ENCODE measurements at places on chromosomes 6 and 20. TPM values are rescaled to one million over a fixed set of nuclear protein-coding genes. Genes with fewer than 3 reads are reported as not detected.

- H3K36me3 ChIP-seq: no peaks in the 10 kb centered on the region
- H3K4me1 ChIP-seq: no peaks in the 10 kb centered on the region
- no peak for DNase-seq
- H3K4me3 ChIP-seq: no peak overlapping the region
- H3K27me3 ChIP-seq: no peaks in the 10 kb centered on the region
Measured at GRCh38 chr6:124941259-124941658, 21.0 kb upstream of the RNF217 start.

- H3K4me1 ChIP-seq: no peaks in the 10 kb centered on the region
- no peaks in the 10 kb centered on the region for H3K27me3 ChIP-seq
- no peak overlapping the region for H3K27ac ChIP-seq
- no peaks in the 10 kb centered on the region for H3K36me3 ChIP-seq
Measured at GRCh38 chr20:34538671-34539123, 19.8 kb upstream of the MAP1LC3A start.

DNA sequence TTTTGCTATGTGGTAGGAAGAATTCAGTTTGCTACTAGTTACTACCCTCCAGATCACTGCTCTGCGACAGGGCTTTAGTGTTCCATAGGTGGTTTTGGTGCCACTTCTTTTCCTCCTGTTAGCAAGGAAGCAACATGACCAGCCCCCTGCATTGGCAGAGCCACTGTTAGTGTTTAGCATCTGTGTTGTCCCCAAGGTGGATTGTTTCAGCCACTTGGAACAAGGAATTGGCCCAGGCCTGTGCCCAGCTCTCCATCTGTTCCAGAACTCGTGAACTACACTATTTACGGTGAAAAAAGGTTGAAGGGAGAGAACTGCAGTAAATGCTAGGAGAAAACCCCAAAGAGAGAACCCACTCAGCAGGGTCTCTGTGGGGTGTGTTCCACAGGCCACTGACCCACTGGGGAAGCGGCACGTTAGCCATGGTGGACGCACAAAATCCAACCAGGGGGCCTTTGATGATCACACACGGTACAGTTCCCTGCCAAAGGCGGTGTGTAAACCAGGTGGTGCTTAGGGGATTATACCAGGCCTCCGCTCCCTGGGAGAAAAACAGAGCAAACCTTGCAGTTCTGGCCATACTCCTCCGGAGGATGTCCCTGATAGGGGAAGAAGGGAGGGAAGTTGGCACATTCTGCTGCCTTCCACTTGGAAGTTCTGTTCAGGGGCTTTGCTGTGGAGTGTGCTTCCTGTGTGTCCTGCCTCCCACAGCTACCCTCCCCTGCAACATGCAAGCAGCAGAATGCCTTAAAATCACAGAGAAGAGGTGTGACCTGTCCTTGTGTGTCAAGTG, 72.3 kb downstream of the LYRM2 start:
- no peak for DNase-seq
- no peaks in the 10 kb centered on the region for H3K36me3 ChIP-seq
- H3K27me3 ChIP-seq: no peaks in the 10 kb centered on the region

- no peak for DNase-seq
- H3K36me3 ChIP-seq: no peaks in the 10 kb centered on the region
- peak overlapping the region; percentile 12 for H3K27ac ChIP-seq
- no peak overlapping the region for H3K4me3 ChIP-seq
- no peaks in the 10 kb centered on the region for H3K27me3 ChIP-seq
- no peaks in the 10 kb centered on the region for H3K4me1 ChIP-seq
Measured at GRCh38 chr6:2796861-2797260, 31.7 kb downstream of the WRNIP1 start.

GRCh38 chr20:1657556-1658334, at the start of gene SIRPG:
TSS of gene SIRPG (minus strand) at chr20:1657779. CDS start at chr20:1657714, 65 bp downstream.
- peak; percentile 52 for DNase-seq
- H3K4me3 ChIP-seq: peak within 1 kb of the TSS; percentile 28
- H3K4me1 ChIP-seq: peaks cover 3% of the 10 kb centered on the region
- H3K36me3 ChIP-seq: no peaks in the 10 kb centered on the region

DNA sequence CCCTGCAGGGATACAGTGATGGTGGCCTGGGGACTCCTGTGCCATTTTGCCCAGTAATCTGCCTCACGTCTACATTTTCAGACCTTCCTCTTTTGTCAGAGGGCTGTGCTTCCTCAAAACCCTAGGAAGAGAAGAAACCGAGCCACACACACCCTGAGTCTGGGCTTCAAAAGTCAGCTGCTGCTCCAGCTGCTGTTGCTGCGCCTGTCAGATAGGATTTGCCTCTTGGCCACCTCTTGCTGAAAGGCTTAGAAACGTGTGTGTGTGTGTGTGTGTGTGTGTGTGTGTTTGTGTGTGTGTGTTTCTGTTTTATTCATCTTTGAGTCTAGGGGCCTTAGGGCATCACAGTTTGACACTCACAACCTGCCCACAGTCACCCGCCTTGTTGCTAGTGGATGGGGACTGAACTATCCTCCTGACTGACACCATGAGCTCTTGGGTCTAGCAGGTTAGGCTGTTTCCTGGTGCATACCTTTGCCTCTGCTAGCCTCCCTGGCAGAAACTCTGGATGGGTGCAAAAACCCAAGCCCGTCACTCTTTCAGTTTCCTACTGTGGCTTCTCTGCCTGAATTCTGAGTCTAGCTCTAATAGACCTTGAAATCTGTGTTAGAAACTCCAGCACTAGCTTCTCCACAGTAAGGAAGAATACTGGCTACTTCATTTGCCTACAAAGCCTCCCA, 94.9 kb upstream of the CEP85L start:
- H3K36me3 ChIP-seq: no peaks in the 10 kb centered on the region
- H3K4me1 ChIP-seq: no peaks in the 10 kb centered on the region
- no peaks in the 10 kb centered on the region for H3K27me3 ChIP-seq
- no peak for DNase-seq
- H3K27ac ChIP-seq: no peak overlapping the region

DNA sequence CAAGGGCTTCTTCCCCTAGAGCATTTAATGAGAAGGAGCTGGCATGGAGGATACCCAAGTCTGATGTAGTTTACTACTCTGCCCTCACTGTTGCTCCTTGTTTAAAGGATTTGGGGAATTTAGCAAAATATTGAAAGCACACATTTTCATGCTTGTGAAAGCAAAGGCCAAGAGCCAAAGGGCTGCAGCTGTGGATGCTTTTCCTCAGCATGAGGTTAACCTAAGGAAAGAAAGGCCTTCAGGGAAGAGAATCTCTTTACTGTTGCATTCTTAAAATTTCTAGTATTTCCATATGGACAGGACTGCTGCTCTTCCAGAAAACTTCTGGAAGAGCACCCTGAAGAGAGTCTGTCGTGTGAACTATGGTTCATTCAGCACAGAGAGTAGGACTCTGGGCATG, 45.9 kb upstream of the SASH1 start:
- no peak overlapping the region for H3K4me3 ChIP-seq
- DNase-seq: no peak
- H3K27me3 ChIP-seq: no peaks in the 10 kb centered on the region
- no peaks in the 10 kb centered on the region for H3K36me3 ChIP-seq
- H3K27ac ChIP-seq: no peak overlapping the region

GRCh38 chr6:83068616-83069015, 1.1 kb downstream of the DOP1A start:
- DNase-seq: no peak
- H3K4me3 ChIP-seq: peak overlapping the region; percentile 95
- H3K27me3 ChIP-seq: no peaks in the 10 kb centered on the region
- H3K4me1 ChIP-seq: peaks cover 12% of the 10 kb centered on the region
- no peaks in the 10 kb centered on the region for H3K36me3 ChIP-seq

DNA sequence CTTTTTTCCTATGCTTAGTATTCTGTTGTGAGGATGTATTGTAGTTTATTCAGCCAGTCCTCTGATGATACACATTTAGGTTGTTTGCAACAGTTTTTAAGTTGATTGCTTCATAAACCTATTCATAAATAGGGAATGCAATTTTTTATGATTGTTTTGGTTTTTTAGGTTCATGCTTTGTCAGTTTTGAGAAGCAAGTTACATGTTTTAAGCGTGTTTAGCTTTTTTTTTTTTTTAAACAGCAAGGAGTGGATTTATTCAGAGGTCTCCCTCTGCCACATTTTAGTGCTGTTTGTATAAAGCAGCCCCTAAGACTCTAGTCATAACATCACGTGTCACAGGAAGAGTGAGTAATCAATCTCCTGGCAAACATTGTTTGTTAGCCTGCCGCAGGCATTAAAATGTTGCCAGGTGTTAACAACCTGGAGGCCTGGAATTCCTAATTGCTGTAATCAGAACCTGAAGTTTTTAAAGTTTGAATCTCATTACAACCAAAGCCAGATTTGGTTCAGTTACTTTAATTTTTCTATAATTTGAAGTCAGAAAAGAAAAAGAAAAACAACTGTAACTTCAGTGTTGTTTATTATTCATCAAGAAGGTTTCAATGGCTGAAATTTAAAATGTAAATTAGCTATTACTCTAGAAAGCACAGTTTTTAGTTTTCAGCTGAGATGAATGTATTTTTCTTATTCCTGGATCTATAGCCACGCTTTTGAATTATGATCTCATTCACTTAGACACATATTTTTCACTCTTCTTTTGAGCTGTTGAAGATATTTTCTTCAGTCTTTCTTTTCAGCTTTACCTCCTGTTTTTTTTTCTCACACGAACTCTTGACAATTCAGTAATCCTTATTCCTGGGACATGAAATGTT, 59.2 kb downstream of the KCNS1 start:
- H3K27ac ChIP-seq: no peak overlapping the region
- no peak overlapping the region for H3K4me3 ChIP-seq
- peaks cover 5% of the 10 kb centered on the region for H3K4me1 ChIP-seq
- H3K27me3 ChIP-seq: no peaks in the 10 kb centered on the region
- DNase-seq: no peak
- H3K36me3 ChIP-seq: no peaks in the 10 kb centered on the region

DNA sequence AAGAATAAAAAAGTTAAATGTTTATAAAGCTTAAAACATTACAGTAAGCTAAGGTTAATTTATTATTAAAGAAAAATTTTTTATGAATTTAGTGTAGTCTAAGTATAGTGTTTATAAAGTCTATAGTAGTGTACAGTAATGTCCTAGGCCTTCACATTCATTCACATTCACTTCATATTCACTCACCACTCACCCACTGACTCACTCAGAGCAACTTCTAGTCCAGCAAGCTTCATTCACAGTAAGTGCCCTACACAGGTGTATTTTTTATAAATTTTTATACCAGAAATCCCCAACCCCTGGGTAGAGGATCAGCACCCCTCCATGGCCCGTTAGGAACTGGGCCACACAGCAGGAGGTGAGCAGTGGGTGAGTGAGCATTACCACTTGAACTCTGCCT, 24.3 kb upstream of the ADGRF1 start:
- H3K4me1 ChIP-seq: no peaks in the 10 kb centered on the region
- H3K27ac ChIP-seq: no peak overlapping the region
- no peaks in the 10 kb centered on the region for H3K36me3 ChIP-seq
- no peak overlapping the region for H3K4me3 ChIP-seq
- no peaks in the 10 kb centered on the region for H3K27me3 ChIP-seq

- no peak for DNase-seq
- H3K36me3 ChIP-seq: no peaks in the 10 kb centered on the region
- no peak overlapping the region for H3K4me3 ChIP-seq
- H3K27ac ChIP-seq: no peak overlapping the region
Measured at GRCh38 chr6:97102145-97102790, 177.7 kb downstream of the KLHL32 start.

- H3K4me3 ChIP-seq: no peak overlapping the region
- no peaks in the 10 kb centered on the region for H3K4me1 ChIP-seq
- no peak for DNase-seq
- H3K27me3 ChIP-seq: no peaks in the 10 kb centered on the region
Measured at GRCh38 chr6:81831274-81831673, 78.8 kb upstream of the TENT5A start.

GRCh38 chr20:46960536-46960935, 65.9 kb downstream of the EYA2 start:
- no peak overlapping the region for H3K27ac ChIP-seq
- no peaks in the 10 kb centered on the region for H3K36me3 ChIP-seq
- no peaks in the 10 kb centered on the region for H3K4me1 ChIP-seq
- DNase-seq: no peak

- H3K4me1 ChIP-seq: no peaks in the 10 kb centered on the region
- DNase-seq: peak; percentile 75
- H3K27me3 ChIP-seq: no peaks in the 10 kb centered on the region
- H3K27ac ChIP-seq: peak overlapping the region; percentile 4
- H3K36me3 ChIP-seq: no peaks in the 10 kb centered on the region
- H3K4me3 ChIP-seq: peak overlapping the region; percentile 70
Measured at GRCh38 chr6:36544228-36544627, 3.1 kb downstream of the STK38 start.

GRCh38 chr6:108955329-108955949, 107.2 kb downstream of the ARMC2 start:
- no peaks in the 10 kb centered on the region for H3K4me1 ChIP-seq
- DNase-seq: no peak
- no peaks in the 10 kb centered on the region for H3K36me3 ChIP-seq
- H3K27me3 ChIP-seq: no peaks in the 10 kb centered on the region
- H3K27ac ChIP-seq: no peak overlapping the region

Gene OGFR
- 77.3 TPM for total RNA-seq

Gene SLC22A1
- 8.2 TPM for total RNA-seq

- H3K4me3 ChIP-seq: no peak overlapping the region
- H3K27ac ChIP-seq: no peak overlapping the region
- H3K36me3 ChIP-seq: no peaks in the 10 kb centered on the region
- no peak for DNase-seq
- H3K27me3 ChIP-seq: no peaks in the 10 kb centered on the region
Measured at GRCh38 chr6:63760199-63760598, 124.6 kb downstream of the PHF3 start.

GRCh38 chr20:44963325-44964215, 2.7 kb upstream of the STK4 start:
- no peak overlapping the region for H3K4me3 ChIP-seq
- H3K27ac ChIP-seq: no peak overlapping the region
- H3K27me3 ChIP-seq: no peaks in the 10 kb centered on the region
- H3K4me1 ChIP-seq: peaks cover 18% of the 10 kb centered on the region

GRCh38 chr6:158789115-158789917, 29.9 kb downstream of the EZR start:
- peaks cover 1% of the 10 kb centered on the region for H3K36me3 ChIP-seq
- H3K27ac ChIP-seq: peak overlapping the region; percentile 25
- DNase-seq: no peak
- H3K27me3 ChIP-seq: no peaks in the 10 kb centered on the region
- no peak overlapping the region for H3K4me3 ChIP-seq

DNA sequence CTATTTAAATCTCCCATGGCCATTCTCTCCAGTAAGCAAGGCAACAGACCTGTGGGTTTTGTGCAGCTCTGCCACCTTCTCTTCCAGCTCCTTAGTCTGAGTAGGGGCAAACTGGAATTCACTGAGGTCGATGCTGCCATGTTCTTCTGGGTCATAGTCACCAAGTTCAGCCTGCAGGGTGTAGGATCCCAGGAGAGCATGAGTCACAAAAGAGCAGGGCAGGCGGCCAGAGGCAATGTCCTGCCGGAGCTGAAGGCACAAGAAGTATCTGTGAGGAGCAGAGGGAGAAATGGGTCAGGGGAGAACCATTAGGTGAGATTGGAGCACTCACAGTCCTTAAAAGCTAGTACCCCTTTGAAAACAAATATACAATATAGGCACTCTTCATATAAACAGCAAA, 73.7 kb downstream of the SMLR1 start:
- H3K27ac ChIP-seq: no peak overlapping the region
- H3K4me1 ChIP-seq: no peaks in the 10 kb centered on the region
- no peak overlapping the region for H3K4me3 ChIP-seq
- no peak for DNase-seq
- H3K27me3 ChIP-seq: no peaks in the 10 kb centered on the region
